ENCODE measurements at places on chromosomes 5 and 9.

DNA sequence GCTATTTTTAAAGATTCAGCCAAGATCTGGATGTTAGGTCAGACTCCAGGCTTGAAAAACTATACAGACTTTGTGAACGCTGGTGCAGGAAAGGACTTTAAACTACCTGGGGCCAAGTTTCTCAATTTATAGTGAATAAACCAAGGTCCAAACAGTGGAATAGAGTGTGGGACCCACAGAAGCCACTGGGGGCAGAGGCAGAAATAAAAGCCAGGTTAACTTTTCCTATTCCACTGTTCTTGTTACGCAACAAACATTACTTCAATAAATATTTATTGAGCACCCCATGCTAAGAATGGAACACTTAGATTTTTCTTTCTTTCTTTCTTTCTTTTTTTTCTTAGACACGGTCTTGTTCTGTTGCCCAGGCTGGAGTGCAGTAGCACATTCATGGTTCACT is 11.0 kb upstream of the HAVCR1 start:
- no peak for DNase-seq

GRCh38 chr5:13359344-13359743 is 585.1 kb downstream of the DNAH5 start:
- no peak for DNase-seq

DNA sequence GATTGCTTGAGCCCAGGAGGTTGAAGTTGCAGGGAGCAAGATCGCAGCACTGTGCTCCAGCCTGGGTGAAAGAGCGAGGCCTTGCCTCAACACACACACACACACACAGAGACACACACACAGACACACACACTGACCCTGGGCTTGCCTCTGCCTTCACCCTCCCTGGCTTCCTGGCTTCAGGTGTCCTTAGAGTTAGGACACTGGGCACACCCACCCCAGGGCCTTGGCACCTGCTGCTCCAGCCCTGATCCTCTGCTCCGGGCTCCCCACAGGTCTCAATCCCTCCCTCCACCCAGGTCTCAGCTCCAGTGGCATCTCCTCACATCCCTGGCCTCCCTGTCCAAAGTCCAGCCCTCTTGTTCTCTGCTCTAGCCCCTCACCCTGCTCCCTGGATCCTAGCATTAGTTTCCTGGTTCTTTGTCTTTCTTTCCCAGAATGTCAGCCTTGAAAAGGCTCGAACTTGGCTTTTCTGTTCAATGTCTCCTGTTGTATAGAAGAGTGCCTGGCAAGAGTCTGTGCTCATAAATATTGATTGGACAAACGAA is 212.9 kb downstream of the C9orf50 start:
- DNase-seq = no peak

GRCh38 chr9:112380825-112381221 is 915 bp downstream of the HSDL2 start:
- DNase-seq = no peak

DNA sequence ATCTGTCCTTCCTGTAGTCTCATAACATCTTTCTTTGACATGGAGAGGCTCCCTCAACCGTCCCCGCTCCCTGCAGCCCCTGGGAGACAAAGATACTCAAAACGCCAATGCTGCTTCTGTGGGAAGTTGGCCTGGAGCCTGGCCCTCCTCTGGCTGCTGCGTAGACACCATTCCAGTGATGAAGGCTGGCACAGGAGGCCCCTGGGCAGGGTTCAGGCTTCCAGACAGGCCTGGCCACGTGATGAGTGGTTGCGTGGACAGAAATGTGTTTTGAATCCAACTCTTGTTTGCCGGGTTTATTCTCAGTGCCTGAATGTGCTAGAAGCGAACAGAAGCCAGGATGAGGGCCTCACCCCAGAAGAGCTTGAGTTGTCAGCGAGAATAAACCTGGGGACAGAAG is 43.2 kb upstream of the NKX2-5 start:
- DNase-seq = no peak

Data from smooth muscle cell of the brain vasculature (primary cell).